NCI-H510A (cell line): ENCODE measurements at places on chromosomes 5 and 9.

GRCh38 chr9:72863456-72864094 lies 89.3 kb downstream of the ALDH1A1 start:
- no peak for DNase-seq

DNA sequence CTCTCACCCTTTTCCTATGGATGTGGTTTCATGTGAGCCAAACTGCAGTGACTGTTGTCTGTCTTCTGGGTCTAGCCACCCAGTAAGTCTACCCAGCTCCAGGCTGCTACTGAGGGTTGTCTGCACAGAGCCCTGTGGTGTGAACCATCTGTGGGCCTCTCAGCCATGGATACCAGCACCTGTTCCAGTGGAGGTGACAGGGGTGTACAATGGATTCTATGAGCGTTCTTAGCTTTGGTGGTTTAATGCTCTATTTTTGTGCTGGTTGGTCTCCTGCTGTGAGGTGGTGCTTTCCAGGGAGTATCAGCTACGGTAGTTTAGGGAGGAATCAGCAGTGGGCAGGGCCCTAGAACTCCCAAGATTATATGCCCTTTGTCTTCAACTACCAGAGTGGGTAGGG lies 186.7 kb downstream of the NR2F1-AS1 start:
- DNase-seq = no peak

GRCh38 chr5:68592351-68592750 lies 376.8 kb downstream of the PIK3R1 start:
- no peak for DNase-seq

DNA sequence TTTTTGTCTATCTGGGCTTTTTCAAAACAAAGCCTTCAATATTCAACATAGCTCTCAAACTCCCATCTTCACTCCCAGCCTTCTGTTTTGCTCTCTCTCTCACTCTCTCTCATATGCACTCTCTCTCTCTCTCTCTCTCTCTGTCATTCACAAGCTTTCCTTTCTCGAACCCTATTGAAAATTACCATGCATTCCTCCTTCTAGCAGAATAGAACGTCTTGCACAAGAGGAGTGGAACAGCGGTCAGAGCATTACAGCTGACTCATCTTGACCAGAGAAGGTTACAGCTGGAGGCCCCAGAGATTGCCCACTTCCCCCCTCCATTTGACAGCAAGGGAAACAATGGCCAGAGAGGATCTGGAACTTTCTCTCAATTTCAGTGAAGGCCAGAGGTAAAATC lies 51.0 kb upstream of the LIFR start:
- no peak for DNase-seq

DNA sequence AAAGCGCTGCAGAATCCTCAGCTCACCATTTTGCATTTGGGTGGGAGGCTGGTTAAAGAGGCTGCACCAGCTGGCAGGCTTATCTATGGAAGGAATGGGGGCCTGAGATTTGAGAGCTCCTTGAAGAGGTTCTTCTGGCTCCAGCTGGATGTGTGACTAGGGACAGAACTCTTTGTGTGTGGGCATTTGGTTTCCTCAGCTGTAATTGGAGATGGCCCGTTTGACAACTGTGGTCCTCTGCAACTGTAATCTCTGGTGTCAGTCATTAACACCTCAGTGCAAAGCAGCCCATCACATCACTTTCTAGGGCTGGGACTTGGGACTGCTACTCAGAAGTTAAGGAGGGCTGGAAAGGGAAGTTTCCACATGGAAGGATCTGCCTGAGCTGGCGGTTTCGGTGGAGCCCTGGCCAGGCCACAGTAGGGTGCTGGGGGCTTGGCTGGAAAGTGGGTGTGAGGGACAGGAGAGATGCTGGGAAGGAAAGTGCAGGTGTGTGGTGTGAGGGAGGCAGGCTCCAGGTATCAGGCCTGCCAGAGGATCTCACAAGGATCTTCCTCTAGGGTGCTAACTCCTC lies 193.8 kb downstream of the GADD45G start:
- DNase-seq = no peak

DNA sequence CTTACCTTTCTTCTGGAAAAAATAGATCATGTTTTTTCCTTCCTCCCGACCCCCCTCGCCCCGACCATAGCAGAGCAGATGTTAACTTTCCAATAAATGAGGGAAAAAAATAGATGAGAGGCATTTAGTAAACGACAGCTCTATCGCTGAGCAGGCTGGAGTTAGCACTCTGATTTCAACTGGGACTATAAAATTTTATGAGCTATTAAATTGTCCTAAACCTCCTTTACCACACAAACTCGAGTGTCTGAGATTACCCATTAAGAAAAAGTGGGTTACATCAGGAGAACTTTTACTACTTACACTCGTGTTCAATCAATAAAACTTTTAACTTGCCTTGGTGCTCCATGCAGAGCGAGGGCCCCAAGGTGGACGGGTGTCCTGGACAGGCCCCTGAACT lies 59.8 kb upstream of the RNU6ATAC start:
- DNase-seq = no peak

GRCh38 chr9:124332361-124333202 lies 74.8 kb downstream of the NEK6 start:
- DNase-seq = no peak

GRCh38 chr5:172680921-172681320 lies 39.9 kb downstream of the NEURL1B start:
- no peak for DNase-seq

GRCh38 chr9:76372336-76372735 lies 21.9 kb downstream of the RFK start:
- no peak for DNase-seq
